Stimulated activated CD4-positive, alpha-beta T cell treated with anti-CD3 and anti-CD28 coated beads, Interleukin-2, amount 100 ng/mL, for 24 hours (primary cell): ENCODE measurements at places on chromosomes 16 and 17.
A peak's percentile ranks its signal among the peaks of the same experiment; 100 is the strongest.

- no peak for DNase-seq
Observed at GRCh38 chr17:42246515-42246914, 29.7 kb downstream of the STAT5B start.

- no peak for DNase-seq
Observed at GRCh38 chr16:48014349-48015135, 141.3 kb downstream of the ABCC12 start.

- DNase-seq = no peak
Observed at GRCh38 chr16:88697831-88698615, 8.2 kb downstream of the RNF166 start.

DNA sequence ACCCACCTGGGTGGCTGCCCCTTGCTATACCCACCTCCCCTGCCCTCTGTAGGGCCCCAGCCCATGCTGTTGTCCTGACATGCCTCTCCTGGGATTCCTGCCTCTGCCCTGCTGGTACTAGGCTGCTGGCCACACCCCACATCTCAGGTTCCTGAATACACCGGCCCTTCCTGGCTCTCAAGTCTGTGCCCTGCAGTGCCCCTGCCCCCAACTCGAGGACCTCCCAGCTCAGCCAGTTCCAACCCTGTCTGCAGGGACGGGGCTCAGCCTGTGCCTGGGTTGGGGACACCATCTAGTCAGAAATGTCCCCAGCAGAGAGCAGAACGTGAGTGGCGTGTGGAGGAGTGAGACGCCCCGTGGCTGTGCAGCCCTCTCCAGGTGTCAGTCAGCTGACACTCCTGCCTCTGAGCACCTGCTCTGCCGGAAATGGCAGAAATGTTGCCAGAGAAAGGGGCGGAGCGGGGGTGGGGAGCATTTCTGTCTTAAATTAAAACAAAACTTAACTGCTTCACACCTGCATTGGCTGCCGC is 28.7 kb downstream of the ACSF3 start:
- DNase-seq = peak; percentile 38

- DNase-seq = peak; percentile 29
Observed at GRCh38 chr17:13597723-13598347, 3.9 kb downstream of the HS3ST3A1 start.

GRCh38 chr17:64779376-64780095 is 117.4 kb upstream of the SMURF2 start:
- no peak for DNase-seq

- peak; percentile 79 for DNase-seq
Observed at GRCh38 chr16:81632392-81633146, 146.5 kb upstream of the PLCG2 start.

- DNase-seq = no peak
Observed at GRCh38 chr16:27434141-27435051, 32.4 kb downstream of the IL21R start.

GRCh38 chr16:27760789-27761176 is 210.8 kb downstream of the KATNIP start:
- no peak for DNase-seq

DNA sequence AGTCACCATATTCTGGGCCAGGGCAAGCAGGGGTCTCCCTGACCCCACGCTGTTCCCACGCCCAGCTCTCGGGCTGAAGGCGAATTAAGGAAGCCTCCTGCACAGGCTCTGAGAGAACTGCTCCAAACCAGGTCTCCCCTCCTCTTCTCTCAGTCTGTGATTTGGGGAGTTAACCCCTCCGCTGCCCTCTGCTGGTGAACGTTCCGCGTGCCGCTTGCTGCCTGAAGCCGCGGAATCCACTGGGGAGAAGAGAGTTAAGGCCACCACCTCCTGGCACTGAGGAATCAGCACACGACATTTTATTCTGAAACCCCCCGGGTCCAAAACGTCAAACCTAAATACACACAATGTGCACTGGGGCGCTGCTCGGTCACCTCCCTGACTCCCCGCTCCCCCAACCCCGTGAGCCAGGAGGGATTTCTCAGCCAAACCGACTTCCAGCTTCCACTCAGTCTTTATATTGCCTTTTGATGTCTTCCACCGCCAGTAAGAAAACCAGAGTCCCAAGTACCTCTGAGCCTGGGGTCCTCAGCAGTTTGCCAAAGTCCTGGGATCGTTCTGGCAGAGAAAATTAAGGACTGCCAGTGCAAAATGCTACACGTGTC is 54.4 kb upstream of the RCVRN start:
- DNase-seq = peak; percentile 62

DNA sequence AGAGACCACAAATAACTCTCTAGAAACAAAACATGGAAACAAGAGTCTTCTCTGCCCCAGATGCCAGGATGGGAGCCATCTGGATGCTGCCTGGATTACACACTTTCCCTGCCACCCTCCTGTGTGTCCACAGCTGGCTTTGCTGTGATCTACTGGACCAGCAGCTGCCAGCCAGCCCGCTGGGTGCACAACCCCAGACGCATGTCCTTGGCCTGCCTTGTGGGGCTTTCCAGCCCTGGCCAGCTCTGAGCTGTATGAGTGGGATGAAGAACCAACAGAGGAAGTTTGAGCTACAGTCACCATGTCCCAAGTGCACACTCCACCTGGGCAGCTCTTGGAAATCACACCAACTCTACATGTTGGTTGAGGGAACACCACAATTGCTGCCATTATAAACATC is 57.0 kb upstream of the TNRC6C start:
- DNase-seq = no peak

GRCh38 chr17:48046296-48046695 is 1.9 kb upstream of the NFE2L1 start:
- DNase-seq = no peak

- no peak for DNase-seq
Observed at GRCh38 chr16:15898654-15899053, 10.3 kb upstream of the CEP20 start.

DNA sequence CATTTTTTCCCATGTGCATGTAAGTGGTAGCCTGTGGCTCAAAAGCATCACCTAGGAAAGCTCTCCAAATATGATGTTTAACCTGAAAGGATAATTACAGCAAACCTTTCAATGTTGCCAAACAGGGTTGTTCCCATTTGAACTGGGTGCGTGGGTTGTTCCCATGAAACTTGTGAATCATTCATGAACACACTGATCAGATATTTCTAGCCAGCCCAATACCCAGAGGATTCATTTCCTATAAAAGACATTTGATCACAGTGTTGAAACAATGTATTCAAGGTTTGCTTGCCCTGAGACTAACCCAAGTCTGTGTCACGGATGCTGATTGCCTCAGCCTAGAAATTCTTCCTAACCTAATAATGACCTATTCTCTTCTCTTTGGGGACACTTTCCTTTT is 12.9 kb downstream of the KRT39 start:
- DNase-seq = peak; percentile 6

- no peak for DNase-seq
Observed at GRCh38 chr17:17063546-17064122, 21.4 kb downstream of the MPRIP start.

DNA sequence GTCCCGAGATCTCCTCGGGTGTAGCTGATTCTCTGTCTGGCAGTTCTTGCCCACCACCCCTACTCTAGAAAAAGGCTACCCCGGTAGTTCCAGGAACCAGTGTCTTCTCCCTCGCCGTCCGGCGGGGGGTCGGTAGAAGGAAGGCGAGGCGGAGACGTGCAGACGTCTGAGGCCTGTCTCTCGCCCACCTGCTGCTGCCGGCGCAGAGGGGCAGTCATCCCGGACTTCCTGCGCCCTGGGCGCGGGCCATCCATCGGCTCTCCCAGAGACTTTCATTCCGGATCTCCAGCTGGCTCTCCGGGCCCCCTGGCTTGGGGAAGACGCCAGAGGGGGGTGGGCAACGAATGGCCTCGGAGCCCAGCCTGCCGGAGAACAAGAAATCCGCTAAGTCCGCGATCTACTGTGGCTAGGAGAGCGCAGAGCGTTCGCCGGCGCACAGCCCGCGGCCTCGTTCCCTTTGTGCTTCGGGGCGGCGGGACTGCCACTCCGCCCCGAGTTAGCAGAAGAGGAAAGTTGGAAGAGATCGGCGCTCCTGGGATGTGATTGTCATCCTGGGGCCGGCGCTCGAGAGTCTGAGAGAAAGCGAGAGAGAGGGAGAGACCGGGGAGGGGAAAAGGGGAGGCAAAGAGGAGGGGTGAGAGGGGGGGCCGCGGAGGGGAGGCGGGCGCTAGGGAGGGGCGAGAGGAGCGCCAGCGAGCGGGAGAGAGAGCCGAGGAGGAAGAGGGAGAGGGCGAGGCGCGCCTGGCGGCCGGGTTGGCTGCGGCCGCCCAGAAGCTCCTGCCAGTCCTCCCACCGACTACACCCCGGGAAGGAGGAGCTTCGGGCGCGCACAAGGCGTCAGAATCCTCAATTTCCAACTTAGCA is at the start of gene IRX5:
Gene IRX5 (plus strand): TSS at position 861 of the 864 bp plus-strand sequence. CDS start 334 bp downstream, outside the sequence.
- peak; percentile 59 for DNase-seq

- DNase-seq = no peak
Observed at GRCh38 chr17:676060-676700, 38.5 kb downstream of the VPS53 start.
